ENCODE measurements at places on chromosomes 11 and 22. TPM values are rescaled to one million over a fixed set of nuclear protein-coding genes. Genes with fewer than 3 reads are reported as not detected.

TRIM49B gene
- not detected for total RNA-seq

VPREB1 gene
- total RNA-seq, result not detected

KCNK7 gene
- not detected for total RNA-seq

POU2AF2 gene
- not detected for total RNA-seq

C1QTNF6 gene
- total RNA-seq, result 20.1 TPM

DRD2 gene
- not detected for total RNA-seq

ACRV1 gene
- total RNA-seq, result not detected

KRTAP5-2 gene
- not detected for total RNA-seq

UBASH3B gene
- 6.0 TPM for total RNA-seq

All from cardiac atrium fibroblast (primary cell).